ENCODE measurements at places on chromosomes 2 and 18.

GRCh38 chr2:109433486-109433885 is 180.3 kb downstream of the SEPTIN10 start:
- no peak for DNase-seq

GRCh38 chr2:152307863-152308262 is 27.1 kb upstream of the FMNL2 start:
- DNase-seq = no peak

DNA sequence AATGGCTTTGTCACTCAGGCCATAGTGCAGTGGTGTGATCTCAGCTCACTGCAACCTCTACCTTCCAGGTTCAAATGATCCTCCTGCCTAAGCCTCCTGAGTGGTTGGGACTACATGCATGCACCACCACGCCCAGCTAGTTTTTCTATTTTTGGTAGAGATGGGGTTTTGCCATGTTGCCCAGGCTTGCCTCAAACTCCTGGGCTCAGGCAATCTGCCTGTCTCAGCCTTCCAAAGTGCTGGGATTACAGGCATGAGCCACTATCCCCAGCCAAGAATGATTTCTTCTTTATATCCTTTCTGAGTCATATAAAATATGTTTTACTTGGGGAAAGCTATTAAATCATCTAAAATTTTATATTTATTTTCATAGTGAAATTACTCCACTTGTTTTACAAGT is 61.3 kb downstream of the CYBRD1 start:
- DNase-seq = no peak

GRCh38 chr2:237198164-237198855 is 112.6 kb downstream of the COPS8 start:
- no peak for DNase-seq

DNA sequence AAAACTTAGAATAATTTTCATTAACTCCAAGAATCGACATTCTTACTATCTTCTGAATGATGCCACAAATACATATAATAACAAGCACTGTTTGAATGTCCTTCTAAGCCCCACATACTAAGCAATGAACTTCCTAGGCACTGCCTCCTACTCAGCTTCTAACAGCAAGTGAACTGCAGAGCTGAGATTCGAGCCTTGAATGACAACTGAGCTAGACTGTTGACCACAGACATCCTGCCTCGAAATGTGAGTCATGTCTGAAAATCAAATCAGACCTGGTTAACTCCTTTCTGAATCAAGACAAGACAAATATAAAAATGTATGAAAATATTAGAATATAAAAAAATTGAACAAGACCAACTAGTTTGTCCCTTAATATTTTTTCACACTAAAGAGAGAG is 108.1 kb downstream of the MYT1L start:
- no peak for DNase-seq

- no peak for DNase-seq
Measured at GRCh38 chr2:11787991-11788390, 41.6 kb downstream of the LPIN1 start.

DNA sequence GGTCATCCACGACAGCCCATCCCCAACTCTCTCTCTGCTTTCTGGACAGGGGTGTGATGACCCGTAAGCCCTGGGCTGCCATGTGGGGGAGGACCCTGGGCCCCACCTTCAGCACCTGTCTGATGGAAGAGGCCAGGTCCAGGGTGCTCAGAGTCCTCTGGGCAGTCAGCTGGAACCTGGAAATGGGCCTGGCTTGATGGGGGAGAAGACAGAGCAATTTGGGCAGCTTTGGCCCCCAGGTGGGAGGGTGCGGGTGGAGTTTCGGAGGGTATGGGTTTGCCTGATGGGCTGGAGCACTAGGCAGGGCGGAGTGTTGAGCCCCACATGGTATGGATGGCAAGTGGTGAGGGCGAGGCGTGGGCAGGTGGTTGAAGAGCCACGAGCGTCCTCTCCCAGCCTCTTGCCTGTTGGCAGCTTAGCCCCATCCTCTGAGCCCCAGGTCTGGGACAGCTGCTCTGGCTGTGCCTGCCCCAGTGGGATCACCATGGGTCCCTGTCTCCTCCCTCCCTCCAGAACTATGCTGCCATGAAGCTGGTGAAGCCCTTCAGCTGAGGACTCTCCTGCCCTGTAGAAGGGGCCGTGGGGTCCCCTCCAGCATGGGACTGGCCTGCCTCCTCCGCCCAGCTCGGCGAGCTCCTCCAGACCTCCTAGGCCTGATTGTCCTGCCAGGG is 232.7 kb downstream of the DYSF start:
- no peak for DNase-seq

- no peak for DNase-seq
Measured at GRCh38 chr2:25917832-25918231, 39.5 kb upstream of the ASXL2 start.

- DNase-seq = no peak
Measured at GRCh38 chr18:61569176-61569892, 236.1 kb downstream of the CDH20 start.

- DNase-seq = no peak
Measured at GRCh38 chr2:217622205-217623060, 380.4 kb downstream of the TNS1 start.

- DNase-seq = no peak
Measured at GRCh38 chr2:8998418-8999101, 4.9 kb downstream of the MBOAT2 start.

GRCh38 chr2:216673021-216673420 is 22.3 kb downstream of the IGFBP5 start:
- DNase-seq = no peak

- no peak for DNase-seq
Measured at GRCh38 chr2:231891514-231891905, 34.7 kb downstream of the NPPC start.

- no peak for DNase-seq
Measured at GRCh38 chr2:48812416-48812815, 56.9 kb upstream of the LHCGR start.

DNA sequence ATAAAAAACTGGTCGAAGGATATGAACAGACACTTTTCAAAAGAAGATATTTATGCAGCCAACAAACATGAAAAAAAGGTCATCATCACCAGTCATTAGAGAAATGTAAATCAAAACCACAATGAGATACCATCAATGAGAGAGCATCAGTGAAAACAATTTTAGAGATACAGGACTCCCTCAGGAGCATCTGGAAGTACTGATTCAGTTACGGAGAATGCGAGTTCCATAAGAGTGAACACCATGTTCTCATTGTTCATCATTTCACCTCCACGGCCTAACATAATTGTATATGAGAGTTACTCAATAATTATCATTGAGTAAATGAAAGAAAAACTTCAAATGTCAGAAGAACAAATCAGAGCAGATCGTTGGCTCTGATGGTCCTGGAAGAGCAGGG is 140.9 kb upstream of the TANK start:
- DNase-seq = no peak
